Esophagus muscularis mucosa (tissue), 4 donors: ENCODE measurements at places on chromosomes 12 and 14.
A peak's percentile ranks its signal among the peaks of the same experiment; 100 is the strongest.

- peak; percentile 95 for DNase-seq
Observed at GRCh38 chr12:26884765-26885576, 52.0 kb upstream of the ITPR2 start.

DNA sequence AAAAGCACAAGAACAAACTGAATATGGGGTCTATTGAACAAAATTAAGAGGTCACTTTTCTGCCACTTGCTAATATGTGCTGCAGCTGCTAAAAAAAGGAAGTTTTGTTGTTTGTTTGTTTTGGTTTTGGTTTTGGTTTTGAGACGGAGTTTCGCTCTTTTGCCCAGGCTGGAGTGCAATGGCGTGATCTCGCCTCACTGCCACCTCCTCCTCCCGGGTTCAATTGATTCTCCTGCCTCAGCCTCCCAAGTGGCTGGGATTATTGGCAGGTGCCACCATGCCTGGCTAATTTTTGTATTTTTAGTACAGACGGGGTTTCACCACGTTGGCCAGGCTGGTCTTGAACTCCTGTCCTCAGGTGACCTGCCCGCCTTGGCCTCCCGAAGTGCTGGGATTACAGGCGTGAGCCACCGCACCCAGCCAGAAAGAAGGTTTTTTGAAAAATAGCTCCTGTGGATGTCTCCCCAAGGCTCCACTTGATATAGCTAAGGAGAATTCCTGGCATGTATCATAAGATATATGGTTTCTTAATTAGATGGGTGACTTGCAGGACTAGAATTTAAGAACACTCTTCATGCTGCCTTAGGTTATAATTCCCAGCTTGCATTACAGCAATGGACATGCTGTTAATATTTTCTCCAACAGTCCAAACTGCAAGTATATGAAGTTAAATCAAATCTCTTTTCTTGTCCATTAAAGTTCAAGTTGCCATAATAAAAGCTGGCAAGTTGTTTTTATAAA is 237.6 kb upstream of the AMIGO2 start:
- DNase-seq = no peak

- no peak for DNase-seq
Observed at GRCh38 chr12:88562846-88563582, 17.3 kb downstream of the KITLG start.

DNA sequence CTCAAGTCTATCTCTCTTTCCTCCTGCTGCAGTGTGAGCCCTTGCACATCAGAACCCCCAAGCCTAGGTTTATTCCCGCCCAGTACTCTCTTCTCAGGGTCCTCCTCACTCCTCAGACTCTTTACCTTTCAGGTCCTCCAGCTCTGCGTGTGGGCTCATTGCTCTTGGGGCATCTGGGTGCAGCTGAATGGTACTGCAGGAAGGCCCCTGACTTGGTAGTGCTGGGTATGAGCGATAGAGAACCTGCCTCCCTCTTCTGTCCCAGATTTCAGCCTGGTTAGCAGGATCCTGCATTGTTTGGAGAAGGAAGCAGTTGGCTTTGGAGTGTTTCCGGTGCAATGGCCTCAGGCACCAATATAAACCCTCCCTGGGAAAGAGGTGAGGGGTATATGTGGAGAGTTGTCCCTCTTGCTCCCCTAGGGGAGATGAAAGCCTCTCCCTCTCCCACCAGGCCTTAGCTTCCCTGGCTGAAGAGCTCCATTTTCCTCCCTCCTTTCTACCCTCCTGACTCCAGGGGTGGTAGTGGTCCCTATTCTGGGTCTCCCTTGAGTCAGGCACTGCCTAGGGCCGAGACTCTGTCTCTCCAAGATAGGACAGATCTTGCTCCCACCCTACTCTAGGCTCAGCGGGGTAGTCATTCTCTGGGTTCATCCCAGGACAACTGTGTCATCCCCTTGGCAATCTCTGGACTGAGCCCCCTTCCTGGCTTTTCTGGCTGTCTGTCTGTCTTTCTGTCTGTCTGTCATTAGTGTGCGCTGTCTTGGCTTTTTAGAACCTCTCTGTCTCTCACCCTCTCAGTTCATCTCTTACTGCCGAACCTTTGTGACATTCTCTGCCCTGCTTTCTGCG is 3.8 kb downstream of the LRP1 start:
- no peak for DNase-seq

- no peak for DNase-seq
Observed at GRCh38 chr12:23415180-23415579, 534.3 kb downstream of the SOX5 start.

GRCh38 chr14:48527832-48528231 is 852.4 kb upstream of the MDGA2 start:
- no peak for DNase-seq

GRCh38 chr14:60753264-60754119 is 18.9 kb downstream of the MNAT1 start:
- no peak for DNase-seq

DNA sequence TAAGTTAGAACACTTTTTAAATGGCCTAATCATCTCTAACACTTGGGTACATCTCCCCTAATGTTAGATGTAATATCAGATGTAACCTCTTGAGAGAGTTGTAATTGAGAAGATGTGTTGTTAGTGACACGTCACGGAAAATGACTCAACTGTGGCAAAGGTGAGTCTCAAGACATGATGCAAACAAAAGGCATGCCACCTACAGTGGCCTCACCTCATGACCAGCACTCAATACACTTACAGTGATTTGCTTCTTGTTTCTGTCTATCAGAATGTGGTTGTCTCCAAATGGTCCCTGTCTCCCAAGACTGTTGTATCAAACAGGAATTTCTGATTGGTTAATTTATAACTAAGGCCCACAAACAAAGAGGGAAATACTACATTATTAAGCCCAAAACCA is 91.2 kb downstream of the SLC25A21 start:
- DNase-seq = no peak

DNA sequence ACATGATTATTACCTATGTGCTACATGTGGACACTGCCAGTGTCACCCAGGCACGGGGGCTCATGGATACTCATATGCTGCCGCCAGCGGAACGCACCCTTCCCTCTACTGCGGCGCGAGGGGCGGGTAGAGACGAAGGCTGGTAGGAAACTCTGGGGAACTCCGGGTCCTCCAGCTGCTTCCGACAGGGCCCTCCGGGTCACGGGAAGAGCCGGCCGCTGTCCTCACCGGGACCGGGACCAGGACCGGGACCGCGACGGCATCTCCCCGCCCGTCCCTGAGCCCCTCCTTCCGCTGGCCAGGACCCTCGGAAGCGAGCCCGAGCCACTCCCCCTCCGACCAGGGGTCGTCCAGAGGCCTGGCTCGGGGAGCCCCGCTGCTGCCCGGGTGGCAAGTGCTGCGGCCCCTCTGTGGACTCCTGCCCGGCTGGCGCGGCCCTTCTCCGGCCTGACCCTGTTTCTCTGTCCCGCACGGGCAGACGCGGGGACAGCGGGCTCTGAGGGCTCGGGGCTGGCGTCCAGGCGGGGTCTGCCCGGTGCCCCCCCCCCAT is 209.6 kb downstream of the ADGRD1 start:
- DNase-seq = no peak

- DNase-seq = no peak
Observed at GRCh38 chr12:80936642-80937390, 918 bp downstream of the LIN7A start.

DNA sequence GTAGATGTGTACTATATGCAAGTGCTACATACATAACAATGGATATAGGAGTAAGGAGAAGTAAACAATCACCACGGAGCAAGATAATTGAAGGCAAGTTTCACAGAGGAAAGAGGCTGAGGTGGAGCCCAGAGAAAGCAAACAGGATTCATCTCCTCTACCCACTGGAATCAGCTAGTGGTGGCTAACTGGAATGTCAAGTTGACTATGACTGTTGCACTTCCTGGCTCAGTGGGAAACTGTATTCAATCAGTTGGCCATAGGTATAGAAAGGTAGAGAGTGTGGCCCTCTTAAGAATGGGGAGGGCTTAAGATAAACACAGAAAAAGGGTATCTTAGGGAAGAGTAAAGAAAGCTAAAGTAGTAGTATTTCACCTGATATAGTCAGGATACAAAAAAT is 62.4 kb downstream of the MAP4K5 start:
- DNase-seq = no peak

DNA sequence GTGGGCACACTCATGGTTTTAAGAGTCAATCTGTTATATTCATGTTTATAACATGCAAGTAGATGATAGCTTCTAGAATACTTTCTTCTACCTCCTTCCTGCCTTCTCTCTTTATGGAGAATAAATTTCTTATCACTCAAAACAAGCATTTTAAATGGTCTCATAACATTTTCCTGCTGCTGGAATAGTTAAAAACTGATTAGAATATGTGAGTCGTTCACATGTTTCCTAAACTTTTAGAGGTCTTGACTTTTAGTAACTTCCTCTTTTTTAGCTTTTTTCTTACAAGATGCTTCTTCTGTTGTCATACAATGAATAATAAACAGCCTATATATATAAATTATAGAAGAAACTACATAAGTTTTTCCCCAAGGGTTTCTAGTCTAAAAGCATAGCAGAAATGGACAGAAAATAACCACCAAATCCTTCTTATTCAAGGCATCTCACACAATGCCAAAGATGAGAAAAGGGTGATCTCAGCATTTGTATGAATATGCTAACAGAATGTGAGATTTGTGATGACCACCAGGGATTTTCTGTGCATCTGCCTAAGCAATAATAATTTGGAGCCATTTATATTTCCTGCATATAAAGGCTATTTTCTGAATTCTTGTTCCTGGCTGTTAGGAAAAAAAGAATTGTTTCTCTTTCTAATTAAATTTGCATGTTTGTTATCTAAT is 127.8 kb downstream of the DAAM1 start:
- DNase-seq = no peak

- DNase-seq = peak; percentile 74
Observed at GRCh38 chr14:101133068-101133467, 229.5 kb upstream of the RTL1 start.

- no peak for DNase-seq
Observed at GRCh38 chr12:57214398-57214781, 2.2 kb upstream of the NXPH4 start.

DNA sequence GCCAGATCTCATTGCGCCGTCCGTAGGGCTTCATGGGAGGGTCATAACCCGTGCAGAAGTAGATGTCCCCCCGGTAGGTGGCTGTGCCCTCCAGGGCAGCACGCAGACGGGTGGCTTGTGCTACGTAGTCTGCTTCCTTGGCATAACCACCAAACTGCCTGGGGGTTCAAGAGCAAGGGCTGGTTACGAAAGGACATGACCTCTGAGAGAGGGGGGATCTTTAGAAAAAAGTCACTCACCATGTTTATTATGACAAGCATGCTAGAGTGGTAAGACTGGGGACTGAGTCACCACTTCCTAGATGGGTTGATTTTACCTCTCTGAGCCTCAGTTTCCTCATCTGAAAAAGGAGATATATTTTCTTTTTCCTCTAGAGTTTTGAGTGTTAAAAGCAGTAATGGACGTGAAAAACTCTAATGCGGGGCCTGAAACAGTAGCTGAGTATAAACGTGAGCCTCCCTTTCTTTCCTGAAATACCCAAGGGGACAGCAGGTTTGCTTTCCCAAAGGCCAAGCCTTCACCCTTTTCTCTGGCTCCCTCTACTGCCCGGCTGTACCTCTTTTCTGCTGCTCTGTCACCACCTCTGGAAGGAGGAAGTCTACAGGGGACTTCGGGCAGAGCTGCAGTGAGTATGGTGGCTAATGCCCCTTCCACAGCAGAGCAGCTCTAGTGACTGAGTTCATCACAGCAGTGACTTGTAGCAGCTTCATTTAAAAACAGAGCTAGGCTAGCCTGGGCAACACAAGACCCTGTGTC is 23.5 kb upstream of the GPRC5D start:
- DNase-seq = no peak

DNA sequence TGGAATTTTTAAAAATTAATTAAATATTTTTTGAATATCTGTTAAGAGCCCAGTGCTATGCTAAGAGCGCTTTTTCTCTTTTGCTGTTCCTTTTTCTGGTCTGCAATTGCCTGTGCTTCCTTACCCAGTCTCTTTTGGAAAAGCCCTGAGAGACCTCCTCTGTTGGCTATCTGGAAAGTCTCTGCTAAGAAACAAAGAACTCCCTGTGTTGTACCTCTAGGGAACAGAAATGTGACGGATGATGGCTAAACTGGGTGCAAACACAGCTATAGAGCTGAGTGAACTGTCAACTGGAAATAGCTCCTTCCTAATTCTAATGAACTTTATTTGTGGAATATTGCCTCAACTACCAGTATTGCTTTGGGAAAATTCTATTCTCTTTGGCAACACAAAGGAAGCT is 261.6 kb upstream of the NOVA1 start:
- no peak for DNase-seq

DNA sequence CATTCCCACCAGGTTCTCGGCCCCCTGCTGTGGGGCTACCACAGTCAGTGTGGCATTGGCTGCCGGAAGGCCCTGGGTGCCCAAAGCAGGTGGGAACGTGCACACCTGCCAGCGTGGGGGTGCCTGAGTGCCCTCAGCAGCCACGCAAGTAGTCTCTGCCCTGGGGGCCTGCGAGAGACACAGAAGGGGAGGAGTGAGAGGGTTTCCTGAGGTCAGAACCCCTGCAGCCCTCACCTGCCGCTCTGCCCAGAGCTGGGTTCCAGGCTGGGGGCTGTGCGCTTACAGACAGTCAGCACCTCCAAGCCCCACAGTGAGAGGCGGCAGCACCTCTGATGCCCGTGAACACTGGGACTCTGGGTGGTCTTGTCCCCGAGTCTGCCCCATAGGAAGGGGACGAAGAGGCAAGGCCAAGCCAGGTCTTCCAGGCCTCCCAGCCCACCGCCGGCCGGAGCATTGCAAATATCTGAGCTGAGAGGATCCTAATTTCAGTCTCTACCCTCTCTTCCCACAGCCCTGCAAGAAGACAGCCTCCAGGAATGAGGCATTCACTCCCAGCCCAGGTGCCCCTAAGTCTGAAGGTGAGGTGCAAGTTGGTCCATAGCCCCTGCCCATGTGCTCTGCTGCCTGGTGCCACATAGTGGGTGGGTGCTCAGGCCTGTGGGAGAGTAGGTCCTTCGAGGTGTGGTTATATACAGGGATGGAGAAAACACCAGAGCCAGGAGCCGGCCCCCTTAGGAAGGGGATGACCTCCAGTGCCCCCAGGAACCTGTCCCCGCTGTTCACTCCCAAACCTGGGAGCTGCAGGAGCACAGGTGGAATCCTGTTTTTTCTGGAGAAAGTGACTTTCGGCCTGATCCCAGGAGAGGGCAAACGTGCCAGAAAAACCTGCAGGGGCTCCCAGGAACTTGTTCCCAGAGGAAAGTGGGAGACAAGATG is 291.1 kb upstream of the RTL1 start:
- peak; percentile 85 for DNase-seq

DNA sequence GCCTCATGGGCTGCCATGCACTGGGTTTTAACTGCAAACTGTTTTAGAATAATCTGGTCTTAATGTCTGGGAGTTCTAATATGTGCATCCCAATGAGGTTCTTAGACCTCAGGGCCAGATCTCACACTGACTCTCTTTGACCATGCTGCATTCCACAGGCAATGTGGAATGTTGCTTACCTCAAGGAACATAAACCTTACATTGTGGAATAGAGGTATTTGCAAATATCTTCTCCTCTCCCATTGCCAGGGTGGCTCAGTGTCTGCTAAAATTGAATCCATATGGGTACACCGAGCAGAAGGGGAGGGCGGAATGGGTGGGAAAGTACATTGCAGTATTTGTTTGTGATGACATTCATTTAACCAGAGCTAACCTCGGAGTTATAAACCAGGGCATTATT is 78.6 kb downstream of the CHST11 start:
- DNase-seq = no peak
